Activated naive CD4-positive, alpha-beta T cell (primary cell): ENCODE measurements at places on chromosomes 2 and 18.

DNA sequence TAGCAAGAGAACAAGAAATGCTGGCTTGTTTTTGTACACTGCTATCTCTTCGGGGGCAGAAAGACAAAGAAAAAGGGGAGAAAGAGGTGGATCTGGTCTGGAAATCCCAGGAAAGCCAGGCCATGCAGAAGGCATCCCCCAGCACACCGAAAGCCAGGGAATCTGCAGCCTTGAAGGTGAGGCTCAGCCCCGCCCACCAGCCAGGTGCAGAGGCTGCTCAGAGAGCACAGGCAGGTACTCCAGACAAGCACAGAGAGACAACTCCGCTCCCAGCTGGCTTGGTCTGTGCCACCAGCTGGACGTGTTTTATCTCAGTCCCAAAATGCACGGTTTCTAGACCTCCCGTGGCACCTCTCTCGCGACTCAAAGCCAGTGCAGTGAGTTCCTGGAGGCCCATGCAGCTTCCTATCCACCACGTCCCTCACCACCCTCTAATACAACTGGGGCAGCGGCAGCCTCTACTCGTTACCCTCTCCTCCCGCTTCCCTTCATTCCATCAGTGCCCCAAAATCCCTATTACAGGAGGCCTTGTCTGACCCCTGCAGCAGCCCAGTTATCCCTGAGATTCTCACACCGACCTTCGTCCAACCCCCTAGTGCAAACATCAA is 62.8 kb downstream of the HDAC4 start:
- DNase-seq, result no peak

GRCh38 chr2:167127135-167127534 is 238.9 kb downstream of the XIRP2 start:
- no peak for DNase-seq

GRCh38 chr2:133894429-133894828 is 326.2 kb upstream of the NCKAP5 start:
- no peak for DNase-seq

GRCh38 chr2:238527565-238527964 is 100.8 kb downstream of the ASB1 start:
- DNase-seq, result no peak

DNA sequence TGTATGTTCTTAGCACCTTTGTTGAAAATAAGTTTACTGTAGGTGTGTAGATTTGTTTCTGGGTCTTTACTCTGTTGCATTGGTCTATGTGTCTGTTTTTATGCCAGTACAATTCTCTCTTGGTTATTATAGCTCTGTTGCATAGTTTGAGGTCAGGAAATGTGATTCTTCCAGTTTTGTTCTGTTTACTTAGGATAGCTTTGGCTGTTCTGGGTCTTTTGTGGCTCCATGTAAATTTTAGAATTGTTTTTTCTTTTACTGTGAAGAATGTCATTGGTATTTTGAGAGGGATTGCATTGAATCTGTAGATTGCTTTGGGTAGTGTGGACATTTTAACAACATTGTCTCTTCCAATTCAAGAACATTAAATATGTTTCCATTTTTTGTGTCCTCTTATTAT is 69.1 kb downstream of the ANKRD62 start:
- DNase-seq, result no peak

DNA sequence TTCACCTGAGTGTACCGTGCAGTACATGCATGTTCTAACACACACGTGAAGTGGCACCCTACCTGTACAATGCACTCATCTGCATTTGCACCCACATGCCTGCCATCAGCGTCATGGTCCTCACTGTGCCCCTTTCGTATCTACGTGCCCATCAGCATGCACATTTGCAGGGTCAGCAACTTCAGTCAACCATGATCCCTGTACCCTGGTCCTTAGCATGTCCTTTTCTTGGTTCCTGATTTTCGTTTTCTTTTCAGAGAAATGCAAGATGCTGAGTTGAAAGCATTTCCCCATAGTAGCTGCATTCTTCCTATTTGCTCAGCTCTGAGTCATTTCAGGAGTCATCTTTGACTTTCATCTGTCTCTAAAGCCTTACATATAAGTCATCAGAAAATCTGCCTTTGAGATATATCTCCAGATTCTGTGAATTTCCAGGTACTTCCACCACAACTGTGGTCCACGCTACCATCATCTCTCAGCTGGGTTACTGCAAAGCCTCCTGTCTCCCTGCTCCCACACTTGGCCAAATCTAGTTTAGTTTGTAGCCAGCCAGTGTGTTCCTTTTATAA is 14.7 kb upstream of the PUM2 start:
- DNase-seq, result no peak
